ENCODE measurements at places on chromosomes 1 and 21. TPM values are rescaled to one million over a fixed set of nuclear protein-coding genes. Genes with fewer than 3 reads are reported as not detected.

LIPI gene
- not detected for polyA plus RNA-seq

BECN2 gene
- polyA plus RNA-seq: not detected

ADAM30 gene
- not detected for polyA plus RNA-seq

ARHGEF2 gene
- 12.1 TPM for polyA plus RNA-seq

CHAF1B gene
- polyA plus RNA-seq: 0.68 TPM

LCE6A gene
- polyA plus RNA-seq: not detected

PYHIN1 gene
- polyA plus RNA-seq: 0.15 TPM

GPATCH4 gene
- polyA plus RNA-seq: 110 TPM

PLEKHA6 gene
- polyA plus RNA-seq: 0.92 TPM

S100A9 gene
- 38.8 TPM for polyA plus RNA-seq

PKP1 gene
- 2.4 TPM for polyA plus RNA-seq
